ENCODE measurements at places on chromosomes 16 and 17. TPM values are rescaled to one million over a fixed set of nuclear protein-coding genes. Genes with fewer than 3 reads are reported as not detected.

The KRT25 gene
- not detected for total RNA-seq

DNA sequence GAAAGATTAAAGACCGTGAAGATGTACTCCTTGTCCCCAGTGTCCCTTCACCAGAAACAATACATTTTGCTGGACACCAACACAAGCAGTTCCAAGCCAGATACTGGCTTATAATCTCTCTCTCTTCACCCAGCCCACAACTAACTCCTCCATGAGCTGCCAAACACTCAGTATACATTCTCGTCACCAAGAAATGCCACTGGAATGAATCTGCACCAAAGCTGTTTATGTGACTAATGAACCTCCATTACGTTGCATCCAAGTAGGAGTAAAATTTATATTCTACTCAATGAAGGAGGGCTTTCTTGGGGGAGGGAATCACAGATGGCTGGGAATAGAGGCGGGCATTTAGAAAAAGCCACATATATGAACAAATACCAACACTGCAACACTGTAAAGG lies 20.9 kb upstream of the SOX9 start:
- DNase-seq = no peak
- no peak overlapping the region for H3K4me3 ChIP-seq
- H3K4me1 ChIP-seq = peaks cover 19% of the 10 kb centered on the region

The DNAAF8 gene
- total RNA-seq = 0.56 TPM

- H3K36me3 ChIP-seq = peaks cover 11% of the 10 kb centered on the region
- DNase-seq = peak; percentile 47
- peaks cover 11% of the 10 kb centered on the region for H3K4me1 ChIP-seq
- H3K27ac ChIP-seq = no peak overlapping the region
- H3K27me3 ChIP-seq = no peaks in the 10 kb centered on the region
- H3K4me3 ChIP-seq = no peak overlapping the region
Measured at GRCh38 chr16:47358816-47359215, 102.0 kb downstream of the ITFG1 start.

The DHODH gene
- total RNA-seq = 13.5 TPM

- no peak overlapping the region for H3K27ac ChIP-seq
- no peaks in the 10 kb centered on the region for H3K27me3 ChIP-seq
- peaks cover 14% of the 10 kb centered on the region for H3K4me1 ChIP-seq
- H3K4me3 ChIP-seq = no peak overlapping the region
- H3K36me3 ChIP-seq = no peaks in the 10 kb centered on the region
Measured at GRCh38 chr17:4566785-4567184, 6.4 kb upstream of the GGT6 start.

GRCh38 chr17:81030741-81031565 lies 4.0 kb upstream of the BAIAP2 start:
- H3K4me3 ChIP-seq = no peak overlapping the region
- H3K27me3 ChIP-seq = peaks cover 15% of the 10 kb centered on the region
- H3K27ac ChIP-seq = no peak overlapping the region
- H3K4me1 ChIP-seq = peaks cover 15% of the 10 kb centered on the region
- peaks cover 7% of the 10 kb centered on the region for H3K36me3 ChIP-seq
- no peak for DNase-seq

DNA sequence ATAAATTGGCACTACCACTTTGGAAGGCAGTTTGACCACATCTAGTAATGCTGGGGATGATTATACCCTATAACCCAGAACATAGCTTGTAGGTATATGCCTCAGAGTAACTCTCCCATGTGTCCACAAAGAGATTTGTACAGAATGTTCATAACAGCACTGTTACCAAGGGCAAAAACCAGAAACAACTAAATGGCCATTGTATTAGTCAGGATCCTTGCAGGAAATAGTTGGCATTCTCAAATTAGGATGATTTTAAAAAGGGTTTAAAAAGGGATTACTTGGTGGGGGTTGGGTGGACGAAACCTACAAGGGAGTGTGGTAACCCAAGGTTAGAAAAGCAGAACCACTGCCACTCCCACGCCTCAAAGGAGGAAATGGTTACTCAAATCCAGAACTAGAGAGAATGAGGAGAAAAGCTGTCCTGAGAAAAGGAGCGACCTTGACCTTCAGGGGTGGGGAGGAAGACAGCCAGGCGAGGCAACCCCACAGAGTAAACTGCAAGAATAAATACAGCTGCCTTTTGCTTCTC lies 2.1 kb downstream of the CPPED1 start:
- H3K4me1 ChIP-seq = no peaks in the 10 kb centered on the region
- H3K27me3 ChIP-seq = no peaks in the 10 kb centered on the region
- peak overlapping the region; percentile 92 for H3K4me3 ChIP-seq
- peaks cover 4% of the 10 kb centered on the region for H3K36me3 ChIP-seq

The ZSWIM7 gene
- total RNA-seq = 63.3 TPM

DNA sequence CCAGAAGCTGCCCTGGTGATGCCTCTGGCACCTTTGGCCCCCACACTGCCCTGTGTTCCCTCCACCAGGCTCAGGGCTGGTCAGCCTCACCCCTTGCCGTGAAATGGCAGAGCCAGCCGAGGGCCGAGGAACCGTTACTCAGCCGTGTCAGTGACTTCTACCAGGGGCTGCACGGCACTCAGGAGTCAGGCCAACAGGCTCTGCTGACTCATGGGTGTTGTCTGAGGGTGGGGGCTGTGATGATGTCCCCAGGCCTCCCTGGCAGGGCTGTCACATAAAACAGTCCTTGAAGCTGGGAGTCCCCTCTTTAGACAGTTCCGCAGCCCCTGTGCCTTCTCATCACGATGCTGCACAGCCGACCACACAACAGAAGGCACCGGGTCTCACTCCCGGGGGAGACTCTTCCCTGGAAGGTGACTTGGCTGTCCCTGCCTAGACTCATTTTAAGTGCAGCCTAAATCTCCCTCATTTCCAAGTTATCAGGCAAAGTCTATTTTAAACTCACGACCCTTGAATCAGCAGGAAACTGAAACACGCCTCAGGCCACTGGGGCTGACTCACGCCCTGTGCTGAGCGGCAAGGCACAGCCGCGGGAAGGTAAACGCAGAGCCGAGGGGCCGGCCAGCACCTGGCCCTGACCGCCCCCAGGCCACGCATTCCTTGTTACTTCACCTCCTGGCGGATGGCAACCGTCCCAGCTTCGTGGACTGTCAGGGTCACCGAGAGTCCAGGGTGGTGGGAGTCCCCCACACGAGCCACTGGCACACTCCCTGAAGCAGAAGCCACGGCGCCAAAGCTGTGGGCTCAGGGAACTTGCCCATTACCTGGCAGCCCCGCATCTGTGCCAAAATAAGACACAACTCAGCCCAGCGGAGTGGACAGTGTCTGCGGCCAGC lies 102.6 kb downstream of the ZNF778 start:
- H3K4me3 ChIP-seq = peak overlapping the region; percentile 62
- peak overlapping the region; percentile 85 for H3K27ac ChIP-seq
- H3K4me1 ChIP-seq = peaks cover 73% of the 10 kb centered on the region
- no peaks in the 10 kb centered on the region for H3K27me3 ChIP-seq

All from MCF 10A (cell line).